ENCODE measurements at places on chromosomes 3 and 15.

DNA sequence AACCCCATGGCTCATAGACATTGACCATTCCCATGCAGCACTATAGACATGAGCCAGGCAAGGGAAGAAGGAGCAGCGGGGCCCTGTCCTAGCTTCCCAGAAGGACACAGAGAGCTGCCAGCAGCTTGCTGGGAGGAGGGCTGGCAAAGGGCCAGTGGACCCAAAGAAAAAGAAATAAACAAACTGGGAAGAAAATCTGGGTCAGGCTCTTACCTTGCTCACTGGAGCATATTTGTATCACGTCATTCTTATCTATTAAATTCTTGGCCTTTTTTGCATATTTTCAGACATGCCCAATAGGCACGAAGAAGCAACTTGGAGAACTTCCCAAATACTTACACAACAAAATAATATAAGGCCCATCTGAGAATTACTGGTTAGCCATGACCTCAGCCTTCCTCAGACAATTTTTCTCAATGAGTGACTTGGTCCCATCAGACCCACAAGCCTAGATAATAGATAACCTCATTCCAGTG, 28.4 kb downstream of the RASGRP1 start:
- DNase-seq = no peak

DNA sequence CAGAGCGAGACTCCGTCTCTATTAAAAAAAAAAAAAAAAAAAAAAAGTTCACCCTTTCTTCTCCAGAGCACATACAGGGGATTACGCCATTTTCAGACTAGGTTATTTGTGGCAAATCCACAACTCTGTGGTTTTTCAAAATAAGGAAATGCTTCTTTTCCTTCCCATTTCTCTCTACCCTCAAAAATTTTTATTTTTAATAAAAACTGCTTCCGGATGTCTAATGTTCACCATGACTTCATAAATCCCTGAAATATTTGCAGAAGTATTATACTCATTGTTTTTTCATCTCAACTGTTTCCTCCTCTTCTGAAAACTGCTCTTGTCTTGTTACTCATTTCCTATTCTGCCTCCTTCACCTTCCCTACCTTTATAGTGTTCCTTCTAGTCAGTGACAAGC, 45.0 kb upstream of the SLC12A8 start:
- no peak for DNase-seq

DNA sequence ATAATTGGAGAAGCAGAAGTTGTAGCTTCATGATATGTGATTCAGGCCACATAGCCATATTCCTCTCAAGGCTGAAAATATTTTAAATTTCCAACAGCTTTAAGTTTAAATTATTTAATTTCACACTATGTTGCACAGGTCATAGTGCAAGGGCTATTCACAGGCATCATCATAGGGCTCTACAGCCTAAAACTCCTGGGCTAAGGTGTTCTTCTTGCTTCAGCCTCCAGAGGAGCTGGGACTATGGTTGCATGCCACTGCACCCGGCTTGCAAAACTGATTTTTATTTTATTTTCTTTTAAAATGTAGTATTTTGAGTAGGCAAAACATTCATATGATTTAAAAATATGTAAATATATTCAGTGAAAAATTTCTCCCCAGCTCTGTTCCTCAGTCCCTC, 6.0 kb upstream of the CEP97 start:
- no peak for DNase-seq

DNA sequence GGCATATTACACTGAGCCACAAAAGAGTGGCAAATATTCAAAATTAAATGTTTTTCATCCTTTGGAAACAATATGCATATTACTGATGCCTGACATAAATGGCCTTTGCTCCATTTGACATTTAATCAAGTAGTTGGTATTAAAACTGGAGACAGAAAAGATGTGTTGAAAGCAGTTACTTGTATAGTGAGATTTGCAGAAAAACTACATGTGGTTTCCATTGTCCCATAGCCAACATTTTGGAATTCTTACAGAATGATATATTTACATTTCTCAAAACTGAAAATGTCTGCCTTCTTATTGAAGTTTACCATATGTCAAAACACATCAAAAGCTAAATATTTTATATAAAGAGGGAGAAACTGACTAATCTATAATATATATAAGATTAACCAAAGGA, 21.6 kb downstream of the SHOX2 start:
- no peak for DNase-seq

DNA sequence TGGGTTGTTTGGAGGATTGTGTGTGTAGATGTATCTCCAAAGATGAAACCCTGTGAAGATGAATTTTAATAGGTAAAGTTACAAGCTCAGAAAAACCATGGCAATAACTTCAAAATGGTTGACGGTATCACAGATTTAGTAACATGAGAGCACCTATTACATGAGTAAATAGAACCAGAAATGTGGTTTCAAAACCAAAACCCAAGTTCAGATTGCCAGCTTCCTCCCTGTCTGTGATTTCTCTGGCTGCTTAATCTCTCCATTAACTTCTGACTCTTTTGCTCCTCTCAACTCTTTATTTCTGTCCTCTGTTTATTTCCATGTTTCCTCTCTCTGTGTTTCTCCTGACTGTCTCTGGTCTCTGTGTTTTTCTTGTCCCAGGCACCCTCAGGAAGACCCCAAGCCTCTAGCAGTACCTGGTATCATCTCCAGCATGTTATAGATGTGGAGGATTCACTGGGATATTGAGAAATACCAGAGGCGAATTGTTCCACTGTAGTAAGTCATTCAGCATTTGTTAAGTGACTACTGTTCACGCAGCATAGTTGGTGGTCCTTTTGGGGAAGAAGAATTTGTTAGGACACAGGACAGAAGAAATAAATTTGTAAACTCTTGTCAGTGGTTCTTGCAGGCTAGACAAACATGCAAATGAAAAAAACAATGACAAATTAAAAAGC, 138.8 kb downstream of the BBX start:
- DNase-seq = no peak

DNA sequence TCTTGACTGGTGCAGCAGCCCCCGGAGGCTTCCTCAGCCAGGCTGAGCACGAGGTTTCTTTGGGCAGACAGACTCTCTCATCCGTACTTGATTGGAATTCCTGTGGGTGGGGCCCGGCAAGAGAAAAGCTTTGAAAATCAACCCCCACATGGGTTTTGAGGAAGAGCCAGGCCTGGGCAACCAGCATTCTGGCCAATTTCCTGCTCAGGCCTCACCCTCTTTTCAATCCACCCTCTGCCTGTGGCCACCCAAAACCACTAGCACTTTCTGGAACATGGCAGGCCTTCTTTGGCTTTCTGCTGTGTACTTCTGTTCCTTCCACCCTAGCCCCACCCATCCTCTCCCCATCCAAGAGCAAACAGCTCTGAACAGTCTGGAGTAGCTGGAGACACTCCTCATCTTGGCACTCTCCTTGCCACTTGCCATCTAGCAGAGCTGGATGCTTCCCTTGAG, 5.9 kb downstream of the MYO5C start:
- DNase-seq = no peak

- DNase-seq = no peak
Measured at GRCh38 chr3:101851072-101851770, 1.9 kb downstream of the NFKBIZ start.

- DNase-seq = no peak
Measured at GRCh38 chr3:99645277-99646106, 7.1 kb downstream of the COL8A1 start.

GRCh38 chr15:68711406-68711805, 109.3 kb downstream of the ANP32A start:
- no peak for DNase-seq

DNA sequence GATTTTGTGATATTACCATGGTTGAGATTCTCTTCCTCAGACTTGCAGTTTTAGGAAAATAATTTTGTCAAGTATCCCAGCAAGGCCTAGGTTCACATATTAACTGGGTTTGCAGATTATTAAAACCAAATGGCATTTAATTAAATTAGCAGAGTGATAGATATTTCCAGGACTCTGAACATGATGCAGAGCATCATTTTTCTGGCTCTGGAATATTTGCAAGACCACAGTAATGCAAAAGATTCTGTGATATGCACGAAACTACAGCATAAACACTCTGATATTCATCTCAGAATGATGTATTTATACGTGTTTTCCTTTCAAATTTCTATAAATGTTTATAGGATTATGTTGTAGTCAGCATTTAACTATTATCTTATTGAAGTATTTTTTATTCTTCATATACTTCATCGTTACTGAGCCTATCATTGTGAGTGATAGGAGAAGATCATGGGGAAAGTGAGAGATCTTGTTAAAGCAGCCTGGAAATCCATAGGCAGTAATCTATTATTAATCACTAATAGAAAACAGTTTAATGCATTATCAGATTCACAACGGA, 1245.6 kb downstream of the OTOL1 start:
- no peak for DNase-seq

All from T-helper 1 cell (primary cell).